ENCODE measurements at places on chromosomes 16 and 17.

DNA sequence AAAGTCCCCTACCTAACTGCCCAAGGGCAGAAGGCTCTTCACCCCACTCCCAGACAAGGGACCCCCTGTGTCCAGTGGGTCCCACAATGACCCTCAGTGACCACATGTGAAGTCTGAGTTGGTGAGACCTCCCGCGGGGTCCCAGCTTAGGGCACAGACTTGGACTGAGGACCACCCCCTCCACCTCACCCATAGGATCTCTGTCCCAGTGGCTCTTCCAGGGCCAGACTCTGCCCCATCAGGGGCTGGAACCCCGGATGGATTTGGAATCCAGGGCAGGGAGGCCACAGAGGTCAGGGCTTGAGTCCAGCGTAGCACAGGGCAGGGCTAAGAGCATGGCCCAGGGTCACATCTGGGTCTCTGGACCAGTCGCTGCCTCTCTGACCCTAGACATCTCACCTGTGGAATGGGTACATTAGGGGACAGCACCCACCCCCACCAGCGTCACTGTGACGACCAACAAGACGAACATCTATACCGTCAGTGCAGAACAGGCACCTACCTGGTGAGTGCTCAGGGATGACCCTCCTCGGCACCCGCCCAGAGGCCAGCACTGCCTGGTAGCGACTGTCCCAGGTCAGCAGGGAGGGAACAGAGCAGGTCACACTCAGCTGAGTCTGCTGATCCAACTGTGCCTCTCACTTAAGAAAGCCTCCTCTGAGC, 37.7 kb downstream of the TNFRSF13B start:
- DNase-seq: peak; percentile 73

DNA sequence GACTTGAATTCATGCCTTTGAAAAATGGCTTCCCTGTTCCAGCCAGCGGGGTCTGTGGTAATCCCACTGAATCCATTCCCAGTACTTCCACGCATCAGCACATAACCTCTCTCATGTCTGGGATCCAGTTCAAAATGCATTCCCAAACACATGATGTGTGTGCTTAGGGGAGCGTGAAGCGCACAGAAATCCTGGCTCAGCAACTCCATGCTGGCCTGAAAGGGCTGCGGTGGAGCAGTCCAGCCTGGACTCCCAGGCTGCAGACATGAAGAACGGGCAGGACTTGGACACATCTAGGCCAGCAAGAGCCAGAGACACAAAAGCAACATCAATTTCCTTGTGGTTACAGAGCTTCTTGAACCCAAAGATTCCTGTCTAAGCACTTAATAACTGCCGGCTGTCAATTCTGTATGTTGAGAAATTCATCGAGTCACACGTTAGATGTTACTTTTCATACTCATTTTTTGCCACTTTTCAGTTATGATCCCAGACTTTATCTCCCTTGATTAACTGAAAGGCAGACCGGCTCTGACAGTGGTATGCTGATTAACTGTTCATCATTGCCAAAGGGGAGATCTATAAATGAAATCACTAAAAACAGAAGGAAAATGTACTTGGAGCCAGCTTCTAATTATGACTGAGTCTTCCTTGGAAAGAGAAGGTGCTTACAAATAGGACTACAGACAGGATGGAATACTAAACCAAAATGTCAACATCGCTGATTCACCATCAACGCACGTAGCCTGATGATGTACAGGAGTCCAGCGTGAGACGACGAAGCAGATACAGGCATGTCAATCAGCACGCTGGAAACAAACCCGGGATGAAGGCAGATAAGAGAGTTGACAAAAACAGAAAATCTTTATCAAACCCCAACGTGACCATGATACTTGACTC, 23.0 kb downstream of the NSMCE1 start:
- DNase-seq: peak; percentile 80

DNA sequence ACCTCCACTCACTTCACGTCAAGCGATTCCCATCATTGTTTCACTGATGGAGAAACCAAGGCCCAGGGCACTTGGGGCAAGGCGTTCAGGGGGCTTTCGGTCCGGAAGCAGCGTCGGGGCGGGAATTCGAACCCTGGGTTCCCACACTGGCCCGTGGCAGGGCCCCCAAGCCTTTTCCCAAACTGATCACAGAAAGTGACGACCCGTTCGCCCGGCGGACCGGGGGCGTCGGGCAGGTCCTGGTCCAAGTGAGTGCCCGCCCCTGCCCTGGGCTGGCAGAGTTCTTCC, 856 bp upstream of the MON1B start:
- DNase-seq: no peak

GRCh38 chr16:14004729-14005315, 66.3 kb upstream of the MRTFB start:
- peak; percentile 85 for DNase-seq

DNA sequence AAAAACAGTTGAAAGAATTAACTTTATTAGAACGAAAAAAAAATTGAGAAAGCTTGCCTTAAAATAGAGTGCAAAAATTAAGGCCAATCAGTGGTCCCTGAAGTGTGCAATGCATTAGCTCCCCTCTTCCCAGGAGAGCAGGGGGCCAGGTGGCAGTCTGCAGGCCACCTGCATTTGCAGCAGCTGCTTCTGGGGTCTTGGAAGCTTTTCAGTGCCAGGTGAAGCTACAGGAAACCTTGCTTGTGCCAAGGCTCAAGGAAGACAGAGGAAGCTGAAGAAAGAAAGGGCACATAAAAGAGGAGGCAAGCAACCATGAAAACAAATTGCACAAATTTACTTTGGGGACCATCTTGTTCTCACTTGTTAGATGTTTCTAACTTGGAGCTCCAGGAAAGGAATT, 50.5 kb upstream of the MTMR4 start:
- no peak for DNase-seq

GRCh38 chr17:34609210-34609609, 29.8 kb downstream of the TMEM132E start:
- no peak for DNase-seq

- DNase-seq: no peak
These were observed 1.3 kb downstream of the ZNF821 start for GRCh38 chr16:71882505-71883167.

Data from mesenteric fat pad (tissue), 1 donor.